ENCODE measurements at places on chromosomes 4 and X.

- no peak for DNase-seq
- H3K27me3 ChIP-seq: no peaks in the 10 kb centered on the region
- H3K4me1 ChIP-seq: no peaks in the 10 kb centered on the region
- H3K36me3 ChIP-seq: no peaks in the 10 kb centered on the region
- no peak overlapping the region for H3K27ac ChIP-seq
These were observed 47.7 kb upstream of the FAM9A start for GRCh38 chrX:8848911-8849310.

- no peak overlapping the region for H3K27ac ChIP-seq
- H3K4me1 ChIP-seq: no peaks in the 10 kb centered on the region
- no peak for DNase-seq
- H3K27me3 ChIP-seq: no peaks in the 10 kb centered on the region
These were observed 78.3 kb downstream of the FHDC1 start for GRCh38 chr4:153014460-153014859.

- peak; percentile 13 for DNase-seq
- no peaks in the 10 kb centered on the region for H3K36me3 ChIP-seq
- H3K4me3 ChIP-seq: peak overlapping the region; percentile 17
- no peak overlapping the region for H3K27ac ChIP-seq
These were observed 407.9 kb downstream of the PCDH18 start for GRCh38 chr4:137124278-137124932.

DNA sequence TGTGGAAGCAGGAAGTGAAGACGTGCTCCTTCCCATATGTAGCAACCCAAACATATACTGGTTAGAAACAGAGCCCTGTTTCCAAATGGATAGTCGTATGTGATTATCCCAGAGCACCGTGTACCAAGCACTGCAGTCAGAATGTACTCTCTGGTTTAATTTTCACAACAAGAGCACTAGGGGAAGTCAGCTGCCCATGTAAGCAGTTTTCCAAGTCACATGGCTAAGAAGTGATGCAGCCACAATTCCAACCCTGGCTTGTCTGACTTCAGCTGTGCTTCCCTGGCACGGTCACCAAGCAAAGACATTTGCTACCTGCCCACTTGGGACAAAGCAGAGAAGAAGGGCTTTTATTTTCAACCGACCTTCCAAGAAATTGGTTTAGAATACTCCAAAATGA, 28.2 kb upstream of the CEP135 start:
- H3K4me1 ChIP-seq: no peaks in the 10 kb centered on the region
- no peaks in the 10 kb centered on the region for H3K36me3 ChIP-seq
- H3K27ac ChIP-seq: no peak overlapping the region
- no peak for DNase-seq
- H3K4me3 ChIP-seq: no peak overlapping the region

- no peaks in the 10 kb centered on the region for H3K27me3 ChIP-seq
- H3K4me1 ChIP-seq: peaks cover 6% of the 10 kb centered on the region
- H3K27ac ChIP-seq: peak overlapping the region; percentile 29
- no peaks in the 10 kb centered on the region for H3K36me3 ChIP-seq
- no peak for DNase-seq
These were observed 14.8 kb upstream of the PPARGC1A start for GRCh38 chr4:23904639-23905071.

DNA sequence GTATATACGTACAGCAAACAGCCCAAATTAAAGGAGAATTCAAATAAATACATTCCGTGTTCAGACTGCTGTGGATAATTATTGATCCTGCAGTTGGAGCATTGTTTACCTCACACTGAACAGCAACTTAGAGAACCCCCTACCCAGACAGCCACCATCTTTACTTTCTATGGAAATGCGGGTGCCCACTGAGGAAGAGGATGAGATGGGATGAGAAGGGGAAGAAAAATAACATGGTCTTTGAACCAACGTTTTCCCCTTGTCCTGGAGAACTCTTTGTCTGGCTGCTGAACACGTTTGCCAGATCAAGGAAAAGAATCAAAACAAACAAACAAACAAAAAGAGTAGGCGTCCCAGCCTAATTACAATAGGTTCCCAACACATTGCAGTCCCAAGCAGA, 1.5 kb downstream of the TSPAN5 start:
- no peak overlapping the region for H3K27ac ChIP-seq
- peak overlapping the region; percentile 72 for H3K4me3 ChIP-seq
- H3K27me3 ChIP-seq: no peaks in the 10 kb centered on the region
- H3K36me3 ChIP-seq: no peaks in the 10 kb centered on the region

Measured in kidney (tissue), 22 donors.